ENCODE measurements at places on chromosomes 1 and 21.

DNA sequence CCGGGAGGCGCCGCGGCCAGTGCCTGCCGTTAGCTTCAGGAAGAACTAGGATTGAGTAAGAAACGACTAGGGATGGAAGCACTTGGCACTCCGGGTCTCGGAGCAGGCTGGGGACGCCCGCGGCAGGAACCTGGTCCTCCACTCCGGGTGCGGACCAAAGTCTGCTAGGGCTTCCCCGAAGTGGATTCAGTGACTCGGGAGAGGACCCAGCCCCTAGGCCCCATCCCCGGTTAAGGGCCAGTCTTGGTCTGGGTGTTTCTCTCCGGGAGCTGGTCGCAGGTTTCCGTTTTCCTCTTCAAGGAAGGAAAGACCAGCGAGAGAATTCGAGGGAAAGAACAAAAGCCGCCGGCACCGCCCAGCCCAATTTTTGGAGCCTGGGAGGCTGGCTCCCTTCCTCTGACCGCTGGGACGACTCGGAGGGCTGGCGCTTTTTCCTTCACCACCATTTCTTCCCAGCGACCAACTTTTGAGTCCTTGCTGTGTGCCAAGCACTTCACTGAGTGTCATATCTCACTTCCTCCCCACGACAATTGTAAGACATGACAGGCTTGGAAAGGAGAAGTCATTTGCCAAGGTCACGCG lies 16.8 kb upstream of the STMN1 start:
- no peak for DNase-seq

DNA sequence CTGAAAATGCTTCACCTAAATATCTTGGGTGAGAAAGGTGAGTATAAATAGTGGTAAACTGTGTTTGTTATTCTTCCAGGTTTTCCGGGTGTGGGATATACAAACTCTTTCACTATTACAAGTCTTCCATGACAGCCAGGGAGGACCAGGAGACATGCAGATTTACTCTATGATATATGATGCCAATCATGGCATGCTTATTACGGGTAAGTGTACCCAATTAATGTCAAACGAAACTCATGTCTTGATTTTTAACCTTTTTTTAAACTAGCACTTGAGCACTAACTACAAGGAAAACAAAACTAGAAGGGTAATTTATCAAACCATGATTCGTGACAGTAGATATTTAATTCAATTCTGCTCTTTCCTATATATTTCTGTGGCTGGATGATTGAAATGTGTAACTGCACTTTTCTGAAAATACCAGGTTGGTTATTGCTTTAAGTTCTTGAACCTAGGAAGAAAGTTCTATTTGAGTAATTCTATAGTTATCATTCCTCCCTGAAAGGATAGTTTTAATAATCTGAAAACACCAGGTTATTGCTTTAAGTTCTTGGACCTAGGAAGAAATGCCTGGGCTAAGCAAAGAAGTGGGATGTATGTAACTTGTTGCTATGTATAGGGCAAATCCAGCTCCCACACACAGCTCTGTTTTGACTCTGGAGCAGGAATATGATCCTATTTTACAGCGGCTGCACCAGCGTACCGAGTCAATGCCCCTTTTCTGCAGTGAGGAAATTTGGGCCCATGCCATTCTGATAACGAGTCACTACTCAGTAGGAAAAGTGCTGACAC lies 86.4 kb downstream of the WDR64 start:
- no peak for DNase-seq

- no peak for DNase-seq
These were observed 3.1 kb downstream of the C1orf162 start for GRCh38 chr1:111476761-111477309.

GRCh38 chr21:36551731-36552433 lies 72.0 kb upstream of the CLDN14 start:
- no peak for DNase-seq

DNA sequence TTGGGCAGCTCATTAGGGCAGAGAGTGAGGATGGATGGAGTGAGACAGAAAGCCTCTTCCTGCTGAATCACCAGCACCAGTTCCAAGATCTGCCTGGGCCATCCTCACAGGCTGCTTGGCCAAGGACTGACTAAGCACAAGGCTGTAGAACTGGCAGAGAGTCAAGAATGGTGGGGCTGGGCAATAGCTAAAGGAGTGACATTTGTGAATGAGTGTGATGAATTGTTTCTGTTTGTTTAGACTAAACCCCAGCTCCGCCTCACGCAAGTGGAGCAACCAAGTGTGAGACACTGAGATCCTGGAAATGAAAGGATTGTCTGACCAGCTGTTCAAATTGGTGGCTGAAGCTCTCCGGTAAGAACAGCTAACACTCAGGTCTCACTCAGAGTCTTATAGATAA lies 38.6 kb downstream of the BRINP2 start:
- DNase-seq, result peak; percentile 84

DNA sequence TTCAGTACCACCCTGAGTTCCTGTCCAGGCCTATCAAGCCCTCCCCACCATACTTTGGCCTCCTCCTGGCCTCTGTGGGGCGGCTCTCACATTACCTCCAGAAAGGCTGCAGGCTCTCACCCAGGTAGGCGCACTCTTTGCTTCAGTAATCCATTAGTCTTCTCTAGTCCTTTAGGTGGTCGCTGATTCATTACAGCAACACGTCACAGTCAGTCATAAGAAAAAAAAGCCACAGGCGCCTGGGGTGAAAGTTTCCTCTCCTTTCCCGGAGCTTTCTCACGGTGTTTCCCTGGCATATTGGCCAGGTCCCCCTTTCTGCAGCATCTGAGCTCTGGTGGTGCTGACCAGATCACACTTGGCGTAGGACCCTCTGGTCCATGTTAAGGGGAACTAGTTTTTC lies 12.1 kb downstream of the SLFNL1 start:
- DNase-seq, result no peak

- DNase-seq, result no peak
These were observed 170.8 kb downstream of the SIPA1L2 start for GRCh38 chr1:232459087-232459486.

DNA sequence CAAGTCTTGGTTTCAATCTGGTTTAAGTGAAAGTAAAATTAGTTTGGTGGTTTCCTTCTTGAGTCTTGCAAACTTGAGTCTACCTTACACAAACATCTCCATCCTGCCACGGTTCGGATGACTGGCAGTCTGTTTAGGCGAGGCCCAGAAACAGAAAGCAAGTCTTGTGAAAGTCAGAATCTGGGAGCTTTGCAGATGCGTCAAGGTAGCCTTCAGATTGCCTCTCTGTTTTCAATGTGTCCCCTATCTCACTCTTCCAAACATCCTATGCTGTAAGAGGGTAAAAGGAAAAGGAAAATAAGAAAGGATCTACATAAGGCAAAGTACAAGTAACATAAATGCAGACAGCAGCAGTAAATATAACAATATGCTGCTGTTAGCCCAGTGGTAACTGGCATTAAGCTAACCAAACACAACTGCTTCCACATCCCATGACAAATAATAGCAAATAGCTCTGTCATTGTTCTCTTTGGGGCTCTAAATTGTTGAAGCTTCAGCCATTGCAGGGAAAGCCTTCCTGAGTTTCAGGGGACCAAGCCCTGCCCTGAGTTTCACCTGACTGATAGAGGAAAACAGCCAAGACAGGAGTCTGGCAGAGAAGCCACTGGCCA lies 26.2 kb upstream of the C1orf105 start:
- no peak for DNase-seq

DNA sequence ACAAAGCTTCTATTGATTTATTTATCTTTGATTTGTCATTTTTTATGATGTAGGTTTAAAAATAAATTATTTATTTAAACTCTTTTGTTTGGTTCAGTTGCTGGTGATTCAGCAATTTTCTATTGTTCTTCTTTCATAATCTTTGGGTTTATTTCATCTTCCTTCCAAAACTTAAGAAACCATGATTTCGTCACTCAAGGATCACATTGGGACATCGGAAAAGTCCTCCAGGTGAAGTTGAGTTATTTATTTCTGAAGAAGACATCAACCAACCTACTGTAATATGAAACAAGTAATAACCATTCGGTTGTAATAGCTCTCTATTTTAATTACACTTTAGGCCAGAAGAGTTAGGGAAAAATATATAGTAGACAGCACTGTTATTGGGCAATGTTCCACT lies 23.0 kb upstream of the WLS start:
- DNase-seq, result no peak

- peak; percentile 66 for DNase-seq
These were observed at the start of gene CFAP126 for GRCh38 chr1:161367684-161368400. Gene CFAP126 (minus strand): TSS chr1:161367876. CDS start chr1:161367868, 8 bp downstream.

DNA sequence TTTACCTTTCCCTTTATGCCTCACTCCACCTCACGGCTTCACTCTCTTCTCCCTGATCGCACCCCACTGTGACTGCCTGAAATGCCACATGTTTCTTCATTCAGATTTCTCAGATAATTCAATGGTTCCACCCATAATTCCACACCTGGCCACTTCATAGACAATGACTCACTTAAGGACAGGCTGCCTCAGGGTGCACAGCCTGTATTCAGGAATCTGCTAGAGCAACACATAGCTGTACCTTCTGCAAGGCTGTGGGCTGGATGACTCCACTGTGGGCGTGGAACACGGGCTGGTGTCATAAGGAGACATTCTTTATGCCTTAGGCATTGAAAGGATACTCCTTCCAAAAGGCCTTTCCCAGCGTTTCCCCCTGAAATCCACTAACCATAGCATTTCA lies 36.1 kb downstream of the L1TD1 start:
- no peak for DNase-seq

- no peak for DNase-seq
These were observed 5.3 kb downstream of the ARF1 start for GRCh38 chr1:228087771-228088251.

- no peak for DNase-seq
These were observed 278.7 kb upstream of the DUSP10 start for GRCh38 chr1:222020553-222020952.

DNA sequence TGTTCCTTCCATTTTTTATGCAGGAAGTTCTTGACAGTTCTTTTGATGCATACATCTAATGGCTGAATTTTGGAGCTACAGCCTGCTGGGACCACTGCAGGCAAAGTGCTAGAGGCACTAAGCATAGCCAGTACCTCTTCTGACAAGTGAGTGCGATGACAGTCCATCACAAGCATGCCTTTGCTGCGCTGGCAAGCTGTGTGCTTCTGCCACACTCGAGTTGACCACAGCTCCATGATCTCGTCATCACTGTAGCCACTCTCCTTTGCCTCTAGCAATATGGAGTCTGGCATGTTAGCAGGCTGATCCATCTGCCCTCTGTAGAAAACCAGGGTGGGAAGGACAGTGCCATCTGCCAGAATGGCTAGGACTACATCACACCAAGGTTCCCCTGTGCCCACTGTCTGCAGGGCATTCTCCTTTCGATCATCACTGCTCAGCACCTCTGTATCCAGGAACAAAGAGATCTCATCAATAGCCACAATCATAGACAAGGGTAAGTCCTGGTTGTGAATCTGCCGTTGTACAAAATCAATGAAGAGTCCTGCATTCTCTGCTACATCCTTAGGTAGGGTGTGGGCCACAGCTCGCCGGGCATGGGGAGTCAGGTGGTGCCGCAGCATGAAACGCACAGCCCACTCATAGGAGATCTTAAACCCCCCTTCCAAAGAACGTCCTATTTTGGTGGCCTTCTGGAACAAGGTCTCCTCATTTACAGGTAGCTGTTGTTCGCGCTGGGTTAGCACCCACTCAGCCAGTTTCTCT lies 6.0 kb downstream of the PSMB4 start:
- DNase-seq, result no peak

DNA sequence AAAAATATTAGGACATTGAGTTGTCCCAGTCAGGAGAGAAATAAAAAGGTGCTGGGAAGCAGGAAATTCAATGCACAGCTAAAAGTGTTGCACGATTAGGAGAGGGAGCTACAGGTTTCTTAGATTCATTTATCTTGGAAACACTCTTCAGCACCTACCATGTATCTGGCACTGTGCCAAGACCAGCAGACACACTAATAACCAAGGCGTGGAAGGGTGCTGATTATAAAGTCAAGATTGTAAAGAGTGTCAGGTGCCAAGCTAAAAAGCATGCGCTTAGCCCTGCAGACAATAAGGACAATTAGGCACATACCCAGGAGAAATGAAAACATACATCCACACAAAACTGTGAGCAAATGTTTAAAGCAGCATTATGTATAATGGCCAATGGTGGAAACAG lies 129.9 kb downstream of the DSCAM start:
- peak; percentile 94 for DNase-seq

GRCh38 chr1:207336559-207337467 lies 15.3 kb downstream of the CD55 start:
- DNase-seq, result no peak

- no peak for DNase-seq
These were observed 183.0 kb upstream of the HOOK1 start for GRCh38 chr1:59631561-59632255.

DNA sequence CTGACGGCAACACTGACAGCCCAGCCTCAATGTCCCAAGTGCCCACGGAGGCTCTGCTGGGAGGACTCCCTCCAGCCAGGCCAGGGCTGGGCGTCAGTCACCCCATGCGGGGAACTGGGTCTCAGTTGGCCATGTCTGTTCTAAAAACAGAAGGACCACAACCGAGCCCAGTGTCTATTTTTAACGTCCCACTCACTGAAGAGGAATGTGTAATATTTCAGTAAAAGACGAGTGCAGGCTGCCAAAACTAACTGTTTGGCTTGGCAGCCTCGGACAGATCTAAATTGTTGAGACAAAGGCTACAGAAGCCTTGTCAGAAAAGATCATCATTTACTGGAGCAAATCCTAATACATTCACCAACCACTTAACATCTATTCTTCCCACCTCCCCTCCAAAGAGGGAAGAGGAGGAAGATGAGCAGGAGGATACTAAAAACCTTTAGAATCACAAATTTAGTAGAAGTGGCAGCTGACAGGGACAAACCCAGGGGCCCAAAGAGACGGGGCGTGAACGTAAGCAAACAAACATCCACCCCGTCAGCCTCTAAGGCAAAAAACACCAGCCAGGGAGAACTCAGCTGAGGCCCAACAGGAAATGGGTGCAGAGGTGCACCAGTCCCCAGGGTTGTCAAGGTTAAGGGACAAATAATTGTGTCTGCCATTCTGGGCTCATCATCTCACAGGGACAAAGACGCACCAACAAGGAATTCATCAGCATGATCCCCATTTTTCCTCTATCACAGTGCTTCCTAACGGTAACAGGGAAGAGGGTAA lies 18.7 kb downstream of the C1orf198 start:
- DNase-seq, result no peak

DNA sequence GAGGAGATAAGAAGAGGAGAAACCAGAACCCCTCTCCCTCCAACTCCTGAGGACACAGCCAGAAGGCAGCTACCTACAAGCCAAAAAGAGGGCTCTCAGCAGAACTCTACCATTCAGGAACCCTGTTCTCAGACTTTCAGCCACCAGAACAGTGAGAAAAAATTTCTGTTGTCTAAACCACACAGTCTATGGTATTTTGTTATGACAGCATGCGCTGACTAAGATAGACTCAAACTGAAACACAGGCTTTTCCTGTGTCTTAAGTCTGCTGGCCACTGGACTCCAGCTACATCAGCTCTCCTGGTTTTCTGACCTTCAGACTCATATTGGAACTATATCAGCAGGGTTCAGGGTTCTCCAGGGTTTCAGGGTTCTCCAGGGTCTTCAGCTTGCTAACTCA lies 126.5 kb upstream of the TNFSF4 start:
- DNase-seq, result no peak

Data from NCI-H1105 (cell line).